T-helper 22 cell (primary cell): ENCODE measurements at places on chromosomes 3 and 15.

- no peak for DNase-seq
Observed at GRCh38 chr3:55165704-55166405, 238.0 kb upstream of the LRTM1 start.

DNA sequence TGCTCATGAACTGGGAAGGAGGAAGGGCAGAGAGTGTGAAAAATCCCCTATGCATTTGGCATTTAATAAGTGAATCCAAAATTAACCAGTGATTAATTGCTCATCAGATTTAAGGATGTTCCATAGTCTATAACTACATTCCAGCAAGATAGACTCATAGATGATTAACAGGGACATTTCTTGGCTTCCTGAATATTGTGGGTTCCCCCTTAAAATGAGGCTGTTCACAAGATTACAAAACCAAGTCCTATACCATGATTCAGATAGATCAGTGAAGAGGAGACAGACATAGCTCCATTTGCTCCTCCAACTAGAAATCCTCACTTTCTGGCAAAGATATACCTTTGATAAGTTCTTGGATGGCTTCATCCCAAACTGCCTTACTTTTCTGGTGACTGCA is 15.4 kb downstream of the RASGRP1 start:
- DNase-seq: no peak

GRCh38 chr15:22253676-22254408 is 173.5 kb downstream of the OR4M2 start:
- DNase-seq: no peak

- DNase-seq: no peak
Observed at GRCh38 chr3:153113541-153113940, 48.5 kb upstream of the RAP2B start.

DNA sequence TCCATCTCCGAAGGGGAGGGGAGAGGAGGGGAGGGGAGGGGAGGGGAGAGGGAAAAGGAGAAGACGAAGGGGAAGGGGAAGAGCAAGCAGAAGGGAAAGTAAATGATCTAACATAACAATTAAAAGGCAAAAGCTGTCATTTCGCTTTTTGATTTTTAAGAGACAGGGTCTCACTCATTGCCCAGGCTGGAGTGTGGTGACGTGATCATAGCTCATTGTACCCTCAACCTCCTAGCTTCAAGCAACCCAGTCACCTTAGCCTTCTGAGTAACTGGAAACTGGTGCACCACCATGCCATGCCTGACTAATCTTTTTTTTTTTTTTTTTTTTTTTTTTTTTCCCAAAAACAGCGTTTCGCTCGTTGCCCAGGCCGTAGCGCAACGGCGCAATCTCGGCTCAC is 22.6 kb downstream of the ADAM10 start:
- DNase-seq: no peak

DNA sequence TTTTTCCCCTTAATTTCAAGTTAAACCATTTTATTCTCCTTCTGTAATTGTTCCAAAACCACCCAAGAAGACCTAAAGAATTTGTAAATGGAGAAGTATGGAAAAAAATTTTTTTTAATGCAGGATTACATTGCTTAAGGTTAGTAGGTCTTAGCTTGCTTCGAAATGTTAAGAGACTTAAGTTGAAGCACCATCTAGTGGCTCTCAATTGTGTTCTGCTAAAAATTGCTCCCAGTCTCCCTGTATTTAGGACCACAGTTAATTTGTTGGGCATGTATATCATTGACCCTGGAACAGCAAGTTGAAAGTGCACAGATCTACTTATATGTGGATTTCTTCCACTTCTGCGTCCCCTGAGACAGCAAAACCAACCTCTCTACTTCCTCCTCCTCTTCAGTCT is 32.4 kb downstream of the CD200R1L start:
- no peak for DNase-seq

GRCh38 chr3:168044049-168044448 is 51.7 kb downstream of the GOLIM4 start:
- DNase-seq: no peak

DNA sequence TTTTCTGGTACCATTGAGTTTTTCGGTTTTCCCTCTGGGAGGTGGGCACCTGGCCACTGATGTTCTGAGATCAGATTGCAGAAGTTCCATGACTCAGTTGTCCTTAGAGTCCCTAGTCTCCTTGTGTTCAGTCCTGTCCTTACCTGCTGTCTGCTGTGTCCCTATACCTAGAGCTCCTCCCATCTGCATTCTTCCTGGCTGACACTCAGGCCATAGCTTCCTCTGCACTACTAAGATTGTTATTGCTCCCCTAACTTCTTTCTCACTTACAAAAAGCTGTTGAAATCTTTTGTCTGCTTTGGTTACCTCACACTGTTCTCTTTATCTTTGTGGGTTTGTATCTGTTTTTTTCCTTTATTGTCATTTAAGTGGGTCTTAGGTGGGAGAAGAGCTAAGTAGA is 13.2 kb downstream of the USP3 start:
- no peak for DNase-seq

DNA sequence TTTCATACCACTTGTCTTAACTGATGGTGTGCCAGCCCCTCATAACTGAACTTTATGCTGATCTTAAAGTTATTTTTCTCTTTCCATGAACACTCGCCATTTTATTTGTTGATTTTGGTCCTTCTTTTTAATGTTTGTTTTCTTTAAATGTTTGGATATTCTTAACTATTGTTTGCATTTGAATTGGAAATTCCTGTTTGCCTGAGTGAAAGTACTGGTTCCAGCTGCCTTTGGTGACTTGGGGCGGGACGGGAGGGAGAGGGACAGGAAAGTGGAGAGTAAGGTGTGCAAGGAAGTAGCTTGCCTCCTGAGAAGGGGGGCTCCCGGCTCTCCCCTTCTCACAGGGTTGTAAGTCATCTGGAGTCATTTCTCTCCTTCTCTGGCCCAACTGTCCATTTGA is 287.1 kb upstream of the PPP2R3A start:
- no peak for DNase-seq
